ENCODE measurements at places on chromosomes 16 and 17.

DNA sequence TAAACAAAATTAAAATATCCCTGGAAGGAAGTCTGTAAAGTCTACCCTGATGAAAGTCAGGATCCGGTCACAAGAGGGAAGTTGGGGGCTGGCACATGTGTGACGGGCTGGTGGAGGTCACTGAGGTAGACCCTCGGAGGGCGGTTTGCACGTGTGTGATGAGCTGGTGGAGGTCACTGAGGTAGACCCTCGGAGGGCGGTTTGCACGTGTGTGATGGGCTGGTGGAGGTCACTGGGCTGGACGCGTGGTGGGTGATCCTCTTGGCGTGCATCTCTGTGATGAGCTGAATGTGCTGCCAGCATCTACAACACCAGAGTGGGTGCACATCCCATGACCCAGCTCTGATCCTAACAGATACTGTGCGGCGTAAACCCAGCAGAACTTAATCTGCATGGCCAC, 43.7 kb upstream of the METRNL start:
- DNase-seq = no peak

- no peak for DNase-seq
Measured at GRCh38 chr16:52099382-52099781, 447.6 kb downstream of the TOX3 start.

DNA sequence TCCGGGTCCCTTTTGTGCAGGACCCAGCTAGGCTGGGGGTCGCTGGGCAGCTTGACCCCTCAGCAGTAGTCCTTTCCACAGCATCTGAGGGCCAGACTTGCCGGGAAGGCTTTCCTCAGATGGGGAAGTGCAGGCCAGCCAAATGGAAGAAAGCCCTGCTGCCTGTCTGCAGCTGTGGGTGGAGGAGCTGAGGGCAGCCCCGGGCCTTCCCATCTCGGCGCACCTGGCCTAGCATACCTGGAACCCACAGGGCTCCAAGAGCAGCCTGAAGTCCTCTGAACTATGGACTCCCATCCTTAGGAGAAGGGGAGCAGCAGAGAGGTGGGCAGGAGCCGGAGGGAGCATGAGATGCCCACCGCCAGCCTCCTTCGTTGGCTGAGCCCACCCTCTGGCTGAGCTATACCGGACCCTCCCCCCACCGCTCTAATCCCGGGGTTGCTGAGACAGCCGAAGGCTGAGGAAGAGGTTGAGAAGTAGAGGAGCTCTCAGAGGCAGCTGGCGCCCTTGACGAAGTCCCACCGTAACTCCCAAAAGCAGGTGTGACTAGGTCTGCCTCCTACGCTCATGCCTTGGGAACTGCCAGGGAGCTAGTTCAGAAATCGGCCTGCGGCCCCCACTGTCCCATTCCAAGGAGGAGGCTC, 13.2 kb downstream of the UBALD2 start:
- no peak for DNase-seq

- no peak for DNase-seq
Measured at GRCh38 chr17:82214012-82214628, 1.5 kb upstream of the CCDC57 start.

GRCh38 chr16:68454920-68455435, 6.7 kb upstream of the SMPD3 start:
- DNase-seq = no peak

GRCh38 chr16:81598083-81598482, 153.5 kb downstream of the CMIP start:
- DNase-seq = no peak

- peak; percentile 22 for DNase-seq
Measured at GRCh38 chr16:75027520-75028300, 28.9 kb downstream of the ZNRF1 start.

GRCh38 chr17:16275024-16275423, 58.0 kb downstream of the PIGL start:
- no peak for DNase-seq
